ENCODE measurements at places on chromosomes 5 and 9.

DNA sequence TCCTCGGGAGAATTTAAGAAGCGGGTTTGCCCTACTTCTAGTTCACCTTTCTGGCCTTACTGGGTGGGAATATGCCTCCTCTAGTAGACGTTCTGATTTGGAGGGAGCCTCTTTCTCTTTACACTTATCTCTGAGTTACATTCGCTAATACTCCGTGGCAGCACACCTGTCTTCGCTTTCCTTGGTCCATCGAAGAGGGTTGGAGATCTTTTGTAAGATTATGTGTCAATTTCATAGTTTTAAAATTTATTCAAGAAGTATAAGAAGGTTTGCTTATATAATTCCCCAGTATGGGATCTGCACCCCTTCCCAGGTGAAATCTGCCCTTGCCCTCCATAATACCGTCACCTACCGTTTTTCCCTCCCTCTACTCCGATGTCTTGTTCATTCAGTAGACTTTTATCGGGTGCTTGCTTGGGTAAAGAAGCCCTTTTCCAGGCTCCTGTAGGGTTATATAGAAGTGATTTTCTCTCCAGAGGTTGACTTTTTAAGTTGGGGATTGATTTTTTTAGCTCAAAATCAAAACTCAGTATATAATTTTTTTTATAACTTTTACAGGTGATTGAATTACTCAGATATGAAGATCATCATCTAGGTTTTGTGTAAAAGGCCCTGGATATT is 1.1 kb downstream of the GPBP1 start:
- DNase-seq = peak; percentile 22

DNA sequence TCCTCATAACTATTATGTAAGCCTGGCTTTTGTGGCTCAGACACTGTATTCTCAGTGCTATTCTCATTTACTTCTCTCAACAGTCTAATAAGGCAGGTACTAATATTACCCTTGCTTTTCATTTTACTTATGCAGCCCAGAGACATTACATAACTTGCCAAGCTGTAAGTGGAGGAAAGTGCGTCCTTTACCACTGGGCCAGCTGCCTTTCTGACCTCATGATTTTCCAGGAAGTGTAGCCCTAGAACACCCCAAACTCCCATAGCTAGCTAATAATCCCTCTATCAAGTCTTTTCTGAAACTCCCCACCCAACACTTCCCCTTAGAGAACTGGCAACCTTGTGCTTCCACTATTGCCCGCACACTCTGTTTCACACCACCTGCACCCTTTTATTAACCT is 192.9 kb upstream of the HMHB1 start:
- DNase-seq = no peak

DNA sequence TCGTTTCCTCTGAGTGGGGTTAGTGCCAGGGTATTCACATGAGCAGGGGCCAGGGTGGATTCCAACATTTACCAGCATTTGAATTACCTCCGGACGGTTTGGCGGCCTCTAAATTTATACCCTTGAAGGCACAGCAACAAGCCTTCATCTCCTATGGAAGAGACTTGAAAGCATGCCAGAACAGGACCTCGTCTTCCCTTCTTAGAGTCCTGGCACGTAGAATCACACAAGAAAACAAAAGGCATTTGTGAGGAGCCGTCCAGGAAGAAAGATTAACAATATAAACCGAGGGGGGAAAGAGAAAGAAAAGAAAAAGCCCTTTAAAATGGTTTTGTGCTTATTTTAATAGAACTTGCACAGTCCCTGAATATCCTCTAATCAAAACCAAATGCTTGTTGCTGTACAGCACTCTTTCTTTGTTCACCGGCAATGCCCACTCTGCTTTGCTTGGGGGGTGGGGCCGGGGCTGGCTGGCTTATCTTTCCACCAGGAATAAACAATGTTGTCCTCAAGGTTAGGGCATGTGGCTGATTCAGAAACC is 575.8 kb upstream of the ZNF462 start:
- no peak for DNase-seq

DNA sequence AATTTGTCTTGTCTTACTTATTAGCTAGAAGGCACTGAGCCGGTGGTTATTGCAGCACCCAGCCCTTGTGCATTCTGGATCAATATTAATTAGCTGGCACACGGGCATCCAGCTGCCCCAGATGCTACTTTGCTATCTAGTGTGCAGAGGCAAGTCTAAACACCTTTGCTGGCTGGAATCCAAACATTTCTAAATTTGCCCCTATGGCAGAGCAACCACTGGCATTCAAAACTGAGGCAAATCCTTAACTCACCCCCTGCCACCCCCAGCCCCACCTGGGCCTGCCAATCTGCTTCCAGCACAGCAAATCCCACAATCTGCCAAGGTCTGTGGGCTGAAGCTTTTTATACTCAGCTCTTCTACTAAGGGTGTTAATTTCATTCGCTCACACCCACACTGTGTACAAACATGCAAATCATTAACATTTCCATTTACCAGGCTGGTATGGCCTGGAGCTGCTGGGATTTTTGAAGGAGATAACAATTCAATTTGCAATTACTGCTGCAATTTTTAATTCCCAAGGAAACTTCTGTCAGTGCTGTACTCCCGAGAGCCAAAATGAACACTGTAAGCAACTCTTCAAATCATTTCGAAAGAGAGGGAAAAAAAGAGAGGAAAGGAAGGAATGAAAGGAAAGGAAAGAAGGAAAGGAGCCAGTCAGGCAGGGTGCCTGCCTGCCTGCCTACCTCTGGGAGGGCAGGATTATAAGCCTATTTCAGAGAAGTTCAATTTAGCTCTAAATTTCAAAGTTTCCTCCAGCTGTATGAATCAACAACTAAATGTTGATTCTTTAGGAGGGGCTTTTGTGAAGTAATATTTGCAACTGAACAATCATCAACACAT is 35.5 kb downstream of the RAPGEF1 start:
- no peak for DNase-seq

- no peak for DNase-seq
These were observed 84.1 kb downstream of the TLE1 start for GRCh38 chr9:81605170-81605670.

DNA sequence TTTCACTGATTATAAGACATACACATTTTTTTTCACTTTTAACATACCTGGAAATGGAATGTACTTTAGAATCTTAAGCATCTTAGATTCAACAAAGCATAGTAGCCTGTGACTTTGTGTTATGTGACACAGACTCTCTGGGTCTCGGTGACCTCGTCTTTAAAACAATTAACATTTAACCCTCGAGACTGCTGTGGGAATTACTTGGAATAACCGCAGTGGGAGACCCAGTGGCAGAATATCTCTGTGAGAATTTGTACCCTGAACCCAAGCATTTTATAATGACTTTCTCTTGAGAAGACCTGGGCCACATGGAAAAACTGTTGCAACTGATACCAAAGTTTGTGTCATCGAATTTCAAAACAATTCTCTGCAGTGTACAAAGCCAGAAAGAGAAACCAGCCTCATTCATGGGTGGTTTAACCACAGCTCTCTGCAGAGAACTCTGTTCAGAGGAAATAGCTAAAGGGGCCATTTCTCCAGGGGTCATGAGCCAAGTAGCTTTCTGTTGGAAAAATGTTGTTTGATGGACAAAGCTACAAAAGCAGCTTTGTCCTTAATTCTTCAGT is 10.0 kb upstream of the RETREG1 start:
- DNase-seq = peak; percentile 16

GRCh38 chr9:3980212-3980611 is 319.7 kb downstream of the GLIS3 start:
- DNase-seq = no peak

DNA sequence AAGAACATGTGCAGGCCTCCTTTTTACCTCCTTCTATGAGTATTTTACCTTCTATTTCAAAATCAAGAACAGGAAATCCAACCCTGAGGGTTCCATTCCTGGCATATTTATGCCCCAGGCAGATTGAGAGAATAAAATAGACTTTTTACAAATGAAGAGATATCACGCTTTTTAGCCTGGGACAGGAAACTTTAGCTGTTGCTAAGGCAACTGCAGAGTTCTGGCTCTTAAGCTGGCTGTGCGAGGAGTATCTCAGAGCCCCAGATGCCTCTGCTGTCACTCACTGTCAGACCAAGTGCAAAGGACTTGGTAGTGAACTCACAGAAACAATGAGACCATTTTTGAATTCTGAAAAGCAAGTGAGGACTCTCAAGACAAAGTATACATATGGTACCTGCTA is 69.5 kb upstream of the HSPB3 start:
- no peak for DNase-seq

GRCh38 chr5:53667621-53668020 is 107.2 kb downstream of the NDUFS4 start:
- DNase-seq = no peak

Data from CD4-positive, alpha-beta T cell treated with Interleukin-15 for 4 hours (primary cell).